Vagina (tissue), 2 donors: ENCODE measurements at places on chromosomes 1 and 21. TPM values are rescaled to one million over a fixed set of nuclear protein-coding genes. Genes with fewer than 3 reads are reported as not detected.

GRCh38 chr1:162136760-162137159 lies 67.3 kb downstream of the NOS1AP start:
- DNase-seq, result no peak

GRCh38 chr1:150926097-150926741 lies at the start of gene SETDB1:
Gene SETDB1 (plus strand): TSS chr1:150926363. CDS start chr1:150927715, 1,352 bp downstream.
- no peak for DNase-seq

The KIF17 gene
- 2.5 TPM for total RNA-seq

DNA sequence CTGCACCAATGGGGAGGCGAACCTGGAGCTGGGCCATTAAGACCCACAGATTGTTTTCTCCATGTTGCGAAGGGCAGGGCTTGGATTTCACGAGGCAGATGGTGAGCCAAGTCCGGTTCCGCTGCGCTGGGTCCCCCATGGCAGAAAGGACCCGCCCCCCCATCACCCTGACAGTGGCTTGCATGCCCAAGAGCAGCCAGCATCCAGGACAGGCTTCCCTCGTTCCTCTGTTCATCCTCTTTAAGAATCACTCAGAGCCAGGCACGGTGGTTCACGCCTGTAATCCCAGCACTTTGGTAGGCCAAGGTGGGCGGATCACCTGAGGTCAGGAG lies 15.8 kb upstream of the NPHP4 start:
- no peak for DNase-seq

The AMY2B gene
- total RNA-seq, result 25.0 TPM

The DCAF6 gene
- total RNA-seq, result 80.5 TPM

The ALG14 gene
- 0.74 TPM for total RNA-seq

DNA sequence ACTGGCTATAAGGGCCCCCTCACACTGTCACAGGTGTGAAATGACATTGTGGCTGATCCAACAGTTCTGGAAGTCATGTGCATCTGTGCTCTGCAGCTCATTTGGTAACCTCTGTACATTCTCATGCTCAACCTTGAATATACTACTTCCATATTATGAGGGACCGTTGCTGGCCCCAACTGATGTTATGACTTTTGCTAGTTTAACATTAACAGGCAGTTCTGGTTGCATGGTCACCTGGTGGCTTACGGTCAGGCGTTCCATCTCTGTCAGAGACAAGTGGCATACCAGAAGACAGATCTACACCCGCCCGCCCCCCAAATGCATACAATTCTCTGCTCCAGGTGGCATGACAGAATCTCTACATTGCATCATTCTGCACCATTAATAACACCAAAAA lies 6.0 kb upstream of the DIP2A start:
- no peak for DNase-seq

GRCh38 chr1:245687636-245688535 lies 533.1 kb downstream of the KIF26B start:
- DNase-seq, result no peak

- no peak for DNase-seq
Observed at GRCh38 chr1:98988904-98989555, 15.6 kb downstream of the PLPPR5 start.

DNA sequence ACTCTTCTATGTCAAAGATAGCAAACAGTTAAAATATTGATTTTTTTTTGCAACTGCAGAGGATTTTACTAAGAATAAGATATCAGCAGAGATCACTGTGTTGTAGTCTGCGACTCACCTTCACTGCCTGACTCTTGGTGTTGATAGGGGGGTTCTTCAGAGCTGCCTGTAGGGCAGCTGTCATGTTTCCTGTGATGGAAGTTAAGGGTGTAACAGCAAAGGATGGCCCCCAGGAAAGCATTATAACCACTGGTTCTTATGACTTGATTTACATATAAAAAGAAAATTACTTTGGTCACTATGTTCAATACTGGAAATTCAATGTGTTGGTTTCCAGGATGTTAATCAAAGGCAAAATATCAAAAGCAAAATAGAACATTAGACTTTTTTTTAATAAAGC lies 2.6 kb downstream of the ARPC5 start:
- no peak for DNase-seq

The USP48 gene
- 67.5 TPM for total RNA-seq

The SLC35E2B gene
- 38.3 TPM for total RNA-seq

The KLHL12 gene
- total RNA-seq, result 19.6 TPM

The C1orf50 gene
- 3.2 TPM for total RNA-seq

The ITGB2 gene
- total RNA-seq, result 35.1 TPM

GRCh38 chr1:43743206-43743605 lies 35.9 kb downstream of the ST3GAL3 start:
- no peak for DNase-seq

The CD2 gene
- total RNA-seq, result 8.3 TPM

DNA sequence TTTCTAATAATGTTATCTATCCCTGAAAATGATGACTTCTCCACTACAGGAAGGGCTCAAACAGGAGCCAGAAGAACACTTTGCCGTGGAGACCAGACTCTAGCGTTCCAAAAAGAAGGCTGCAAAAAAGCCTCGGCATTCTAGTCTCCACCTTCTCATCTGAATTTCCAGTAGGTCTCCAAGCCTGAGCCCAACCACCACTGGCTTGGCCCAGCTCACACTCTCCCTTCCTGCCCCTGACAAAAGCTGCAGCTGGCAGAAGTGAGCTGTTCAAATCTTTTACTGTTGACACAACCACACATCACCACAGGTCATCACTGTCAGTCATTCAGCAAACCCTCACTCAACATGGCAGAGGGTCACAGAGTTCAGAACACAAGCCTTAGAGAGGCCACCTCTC lies 69.3 kb downstream of the CAMK2N1 start:
- DNase-seq, result no peak
